Activated CD4-positive, alpha-beta T cell treated with anti-CD3 and anti-CD28 coated beads, Interleukin-2, Interleukin-6, amounts not matched to agents 100 ng/mL and 50 ng/mL, durations not matched to agents 16 hours and 8 hours (primary cell): ENCODE measurements at places on chromosomes 13 and 19.

DNA sequence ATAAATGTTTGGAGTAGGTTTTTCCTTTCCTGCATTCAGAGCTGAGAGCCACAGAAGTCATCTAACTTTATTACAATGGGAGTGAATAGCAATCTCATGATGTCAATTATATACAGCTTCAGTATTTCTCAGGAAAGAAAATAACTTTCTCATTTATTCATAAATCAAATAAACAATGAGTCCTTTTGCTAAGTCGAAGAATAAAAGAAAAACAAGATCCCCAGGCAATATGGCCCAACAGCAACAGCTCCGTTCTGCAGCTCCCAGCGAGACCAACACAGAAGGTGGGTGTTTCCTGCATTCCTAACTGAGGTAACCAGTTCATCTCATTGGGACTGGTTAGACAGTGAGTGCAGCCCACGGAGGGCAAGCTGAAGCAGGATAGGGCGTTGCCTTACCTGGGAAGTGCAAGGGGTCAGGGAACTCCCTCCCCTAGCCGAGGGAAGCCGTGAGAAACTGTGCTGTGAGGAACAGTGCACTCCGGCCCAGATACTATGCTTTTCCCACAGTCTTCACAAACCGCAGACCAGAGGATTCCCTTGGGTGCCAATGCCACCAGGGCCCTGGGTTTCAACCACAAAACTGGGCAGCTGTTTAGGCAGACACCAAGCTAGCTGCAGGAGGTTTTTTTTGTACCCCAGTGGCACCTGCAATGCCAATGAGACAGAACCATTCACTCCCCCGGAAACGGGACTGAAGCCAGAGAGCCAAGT is 128.2 kb downstream of the SLITRK1 start:
- no peak for DNase-seq

- DNase-seq, result no peak
Measured at GRCh38 chr13:97385146-97385545, 48.8 kb upstream of the RAP2A start.

GRCh38 chr13:93847162-93847561 is 620.6 kb downstream of the GPC6 start:
- DNase-seq, result peak; percentile 58

- peak; percentile 42 for DNase-seq
Measured at GRCh38 chr19:16899566-16900075, 10.8 kb downstream of the F2RL3 start.

DNA sequence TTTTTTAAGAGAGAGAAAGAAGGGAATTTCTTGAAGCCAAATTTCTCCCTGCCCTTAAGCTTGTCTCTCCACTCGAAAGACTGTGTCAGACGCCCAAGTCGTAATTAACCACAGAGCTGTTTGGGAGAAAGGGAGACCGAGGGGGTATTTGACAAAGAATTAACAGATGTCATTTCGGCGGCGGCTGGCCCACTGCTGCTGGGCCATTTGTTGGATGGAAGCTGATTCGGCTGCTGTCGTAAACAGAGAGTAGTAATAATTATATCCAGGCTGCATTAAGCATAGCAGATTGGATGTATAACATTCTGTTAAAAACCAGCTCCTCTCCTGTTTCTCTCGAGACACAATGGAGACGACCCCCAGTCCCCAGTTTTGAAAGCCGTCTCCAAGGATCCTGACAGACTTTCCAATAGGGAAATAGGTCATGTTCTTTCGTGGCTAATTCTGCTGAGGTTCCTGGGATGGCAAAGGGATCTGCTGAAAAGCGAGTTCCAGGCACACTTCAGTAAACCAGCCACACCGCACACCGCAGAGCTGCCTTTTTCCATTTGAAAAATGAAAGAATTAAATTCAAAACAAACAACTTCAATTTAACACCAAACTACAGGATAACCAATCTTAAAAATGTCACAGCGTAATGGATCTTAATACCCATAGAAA is 71.5 kb downstream of the KCTD15 start:
- DNase-seq, result no peak

DNA sequence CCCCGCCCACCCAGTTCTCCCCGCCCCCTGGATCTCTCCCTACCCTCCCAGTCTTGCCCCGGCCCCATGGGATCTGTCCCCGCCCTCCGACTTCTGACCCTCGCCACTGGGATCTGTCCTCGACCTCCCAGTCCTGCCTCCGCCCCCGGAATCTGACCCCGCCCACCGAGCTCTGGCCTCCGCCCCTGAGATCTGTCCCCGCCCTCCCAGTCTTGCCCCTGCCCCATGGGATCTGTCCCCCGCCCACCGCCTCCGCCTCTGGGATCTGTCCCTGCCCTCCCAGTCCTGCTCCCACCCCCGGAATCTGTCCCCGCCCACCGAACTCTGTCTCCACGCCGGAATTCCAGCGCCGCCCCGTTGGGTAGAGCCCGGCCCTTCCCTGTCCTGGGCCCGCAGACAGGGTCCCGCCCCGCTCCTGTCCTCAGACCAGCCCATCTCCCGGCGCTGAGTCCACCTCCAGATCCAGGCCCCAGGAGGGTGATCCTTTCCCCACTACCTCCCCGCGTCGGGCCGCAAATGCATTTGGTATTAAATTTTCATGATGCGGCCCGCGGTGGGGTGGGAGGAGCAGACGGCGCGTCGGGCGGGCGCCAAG is 1.5 kb upstream of the SLC17A7 start:
- DNase-seq, result peak; percentile 80

GRCh38 chr13:102484329-102484728 is 82.5 kb upstream of the FGF14 start:
- no peak for DNase-seq

GRCh38 chr13:96065849-96066248 is 12.6 kb upstream of the UGGT2 start:
- no peak for DNase-seq

GRCh38 chr19:3818466-3818865 is 32.3 kb upstream of the MATK start:
- DNase-seq, result peak; percentile 46

DNA sequence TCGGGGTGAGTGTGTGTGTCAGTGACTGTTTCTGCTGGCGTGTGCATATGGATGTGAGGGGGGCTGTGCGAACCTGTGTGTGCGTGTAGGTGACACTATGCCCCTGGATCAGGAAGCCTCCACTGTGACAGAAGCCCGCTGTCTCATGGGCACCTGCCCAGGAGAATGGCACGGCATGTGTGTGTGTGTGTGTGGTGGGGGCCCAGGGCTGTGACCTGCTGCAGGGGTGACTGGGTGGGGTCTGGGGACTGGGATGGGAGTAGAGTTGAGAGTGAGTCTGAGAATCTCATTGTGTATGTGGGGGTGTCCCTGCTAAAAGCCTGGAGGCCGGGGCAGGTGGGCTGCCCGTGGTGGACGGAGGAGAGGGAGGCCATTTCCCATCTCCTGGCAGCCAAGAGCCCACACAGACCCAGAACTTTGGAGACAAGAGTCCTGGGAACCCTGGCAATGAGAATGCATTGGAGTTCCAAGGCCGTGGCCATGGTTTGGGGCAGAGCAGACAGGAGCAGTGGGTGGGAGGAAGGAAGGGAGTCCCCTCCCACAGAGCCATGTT is 6.4 kb upstream of the TPM4 start:
- DNase-seq, result no peak

DNA sequence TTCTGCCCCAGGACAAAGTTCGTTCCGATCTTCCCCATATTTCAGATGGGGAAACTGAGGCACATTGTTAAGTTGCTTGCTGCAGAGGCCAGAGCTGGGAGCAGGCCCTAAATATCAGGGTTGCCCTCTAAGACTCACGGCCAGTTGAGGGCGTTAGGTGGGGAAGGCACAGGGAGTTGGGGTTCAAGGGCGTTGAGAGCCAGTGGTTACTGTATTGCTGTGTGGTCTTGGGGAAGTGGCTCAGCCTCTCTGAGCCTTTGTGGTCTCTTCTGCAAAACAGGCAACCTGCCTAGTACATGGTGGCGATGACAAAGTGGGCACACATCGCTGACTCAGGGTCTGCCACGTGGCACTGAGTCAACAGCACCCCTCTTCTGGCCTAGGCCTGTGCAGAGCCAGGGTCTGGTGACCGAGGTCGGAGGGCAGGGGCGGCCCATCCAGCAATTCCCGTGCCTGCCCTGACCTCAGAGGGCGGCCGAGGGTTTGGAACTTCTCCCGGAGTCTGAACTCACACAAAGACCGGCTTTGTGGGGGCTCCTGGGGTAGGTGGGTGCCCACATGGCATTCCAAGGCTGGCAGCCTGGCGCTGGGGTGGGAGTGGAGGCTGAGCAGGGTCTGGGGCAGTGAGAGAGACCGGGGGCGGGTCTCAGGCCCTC is 10.2 kb downstream of the TNFAIP8L1 start:
- no peak for DNase-seq

DNA sequence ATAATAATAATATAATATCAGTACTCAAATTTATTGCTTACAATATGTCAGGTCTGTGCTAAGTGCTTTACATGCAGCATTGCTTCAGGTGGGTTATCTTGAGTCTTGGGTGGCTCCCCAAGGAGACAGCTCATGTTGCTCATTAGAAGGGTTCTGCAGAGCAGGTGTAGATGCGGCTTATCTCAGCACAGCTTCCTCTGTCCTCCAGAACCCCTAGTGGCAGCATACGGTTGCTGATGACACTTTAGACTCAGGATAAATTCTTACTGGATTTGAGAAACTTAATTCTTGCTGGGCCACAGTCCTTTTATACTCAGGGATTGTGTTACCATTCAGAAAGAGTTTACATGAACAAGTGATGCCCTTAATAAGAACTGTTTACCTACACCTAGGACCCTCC is 8.9 kb downstream of the COG3 start:
- DNase-seq, result peak; percentile 11

DNA sequence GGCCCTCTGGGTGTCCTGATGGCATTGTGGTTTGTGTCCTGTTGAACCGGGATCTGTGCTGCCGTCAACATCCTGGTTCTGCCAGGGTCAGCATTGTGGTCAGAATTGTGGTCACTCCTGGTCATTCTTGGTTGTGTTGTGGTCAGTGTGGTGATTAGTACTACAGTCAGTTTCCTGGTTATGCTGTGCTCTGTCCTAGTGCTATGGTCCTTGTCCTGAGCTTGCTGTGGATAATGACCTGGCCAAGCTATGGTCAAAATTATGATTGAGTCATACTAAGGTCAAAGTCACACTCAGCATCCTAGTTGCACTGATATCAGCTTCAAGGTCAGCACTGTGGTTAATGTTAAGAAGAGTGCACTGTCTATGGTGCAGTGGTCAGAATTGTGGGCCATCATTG is 4.5 kb upstream of the OLFM2 start:
- DNase-seq, result no peak

DNA sequence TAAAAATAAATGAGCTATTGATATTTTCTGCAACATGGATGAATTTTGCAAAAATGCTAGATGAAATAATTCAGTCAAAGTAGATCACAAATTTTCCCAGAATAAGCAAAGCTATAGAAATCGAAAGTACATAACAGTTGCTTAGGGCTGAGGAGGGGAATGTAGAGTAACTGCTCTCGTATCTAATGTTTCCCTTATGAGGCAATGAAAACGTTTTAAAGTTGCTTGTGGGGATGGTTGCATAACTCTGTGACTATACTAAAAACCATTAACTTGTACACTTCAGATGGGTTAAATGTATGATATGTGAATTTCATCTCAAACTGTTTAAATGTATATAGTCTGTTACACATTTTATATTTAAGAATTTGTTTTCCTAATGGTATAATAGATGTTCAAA is 231.7 kb downstream of the GGACT start:
- no peak for DNase-seq

DNA sequence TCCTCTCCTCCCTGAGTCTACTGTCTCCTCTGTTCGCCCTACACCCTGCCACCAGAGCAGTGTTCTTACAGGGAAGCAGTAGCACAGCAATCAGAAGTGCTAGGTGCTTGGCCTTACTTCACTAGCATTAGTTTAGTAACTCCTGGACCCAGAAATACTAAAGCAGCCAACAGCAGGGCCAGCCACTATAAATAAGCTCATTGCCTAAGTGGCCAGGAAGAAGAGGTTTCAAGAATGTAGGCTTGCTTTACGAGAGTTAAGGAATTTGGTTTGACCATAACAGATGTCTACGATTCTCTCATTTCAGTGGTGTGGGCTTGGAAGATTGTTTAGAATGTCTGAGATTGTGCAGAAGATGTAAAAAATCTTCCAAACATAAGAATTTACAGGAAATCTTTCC is 103.3 kb downstream of the ZAR1L start:
- DNase-seq, result no peak

DNA sequence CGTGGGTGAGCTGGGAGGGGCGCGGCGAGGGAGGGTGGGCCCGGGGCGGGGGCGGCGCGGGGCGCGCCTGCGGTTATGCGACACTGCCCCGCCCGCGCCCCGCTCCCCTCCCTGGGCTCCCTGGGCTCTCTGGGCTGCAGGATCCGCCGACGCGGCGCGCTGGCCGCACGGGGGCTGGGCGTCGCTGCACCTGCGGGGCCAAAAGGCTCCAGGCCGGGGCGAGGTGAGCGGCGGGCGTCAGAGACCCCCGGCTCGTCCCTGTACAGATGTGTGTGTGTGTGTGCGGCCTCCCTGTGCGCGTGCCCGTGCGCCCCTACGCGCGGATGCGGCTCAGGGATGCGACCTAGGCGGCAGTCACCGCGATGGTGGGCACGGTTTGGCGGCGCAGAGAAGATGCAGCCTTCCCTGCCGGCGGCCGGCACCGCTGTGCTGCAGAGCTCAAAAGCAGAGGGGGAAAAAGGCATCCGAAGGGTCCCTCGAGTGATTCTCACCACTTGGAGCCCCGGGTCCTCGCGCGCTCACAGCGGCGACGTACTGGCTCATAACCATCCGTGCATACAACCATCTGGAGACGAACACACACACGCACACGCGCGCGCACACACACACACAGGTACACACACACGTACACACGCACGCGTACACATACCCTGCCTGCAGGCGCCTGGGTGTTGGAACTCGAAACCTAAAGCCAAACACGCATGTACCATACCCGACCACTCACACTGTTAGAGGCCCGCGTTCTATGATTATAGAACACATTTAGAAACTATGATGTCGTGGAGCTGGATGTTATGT is 709 bp downstream of the ATP8A2 start:
- no peak for DNase-seq

DNA sequence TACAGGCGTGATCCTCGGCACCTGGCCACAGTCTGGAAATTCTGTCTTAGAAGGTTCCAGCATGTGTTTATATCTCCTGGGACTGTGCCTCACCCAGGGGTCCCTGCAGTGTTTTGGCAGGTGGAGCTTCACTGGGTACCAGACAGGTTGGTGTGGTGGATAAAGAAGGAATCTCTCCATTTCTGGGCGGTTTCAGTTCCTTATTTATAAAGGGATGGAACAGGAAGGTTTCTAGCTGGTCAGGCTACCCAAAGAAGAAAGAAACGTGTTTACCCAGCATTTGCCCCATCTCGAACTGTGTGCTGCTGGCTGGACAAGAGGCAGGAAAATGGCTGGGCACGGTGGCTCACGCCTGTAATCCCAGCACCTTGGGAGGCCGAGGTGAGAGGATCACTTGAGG is 9.8 kb downstream of the PNPLA6 start:
- no peak for DNase-seq
